Activated CD4-positive, alpha-beta T cell treated with anti-CD3 and anti-CD28 coated beads for 36 hours (primary cell): ENCODE measurements at places on chromosomes 1 and 21. TPM values are rescaled to one million over a fixed set of nuclear protein-coding genes. Genes with fewer than 3 reads are reported as not detected.

- peak; percentile 88 for DNase-seq
- no peaks in the 10 kb centered on the region for H3K27me3 ChIP-seq
- peaks cover 35% of the 10 kb centered on the region for H3K4me1 ChIP-seq
- peak overlapping the region; percentile 97 for H3K27ac ChIP-seq
Observed at GRCh38 chr1:155134880-155135414, 705 bp upstream of the SLC50A1 start.

DNA sequence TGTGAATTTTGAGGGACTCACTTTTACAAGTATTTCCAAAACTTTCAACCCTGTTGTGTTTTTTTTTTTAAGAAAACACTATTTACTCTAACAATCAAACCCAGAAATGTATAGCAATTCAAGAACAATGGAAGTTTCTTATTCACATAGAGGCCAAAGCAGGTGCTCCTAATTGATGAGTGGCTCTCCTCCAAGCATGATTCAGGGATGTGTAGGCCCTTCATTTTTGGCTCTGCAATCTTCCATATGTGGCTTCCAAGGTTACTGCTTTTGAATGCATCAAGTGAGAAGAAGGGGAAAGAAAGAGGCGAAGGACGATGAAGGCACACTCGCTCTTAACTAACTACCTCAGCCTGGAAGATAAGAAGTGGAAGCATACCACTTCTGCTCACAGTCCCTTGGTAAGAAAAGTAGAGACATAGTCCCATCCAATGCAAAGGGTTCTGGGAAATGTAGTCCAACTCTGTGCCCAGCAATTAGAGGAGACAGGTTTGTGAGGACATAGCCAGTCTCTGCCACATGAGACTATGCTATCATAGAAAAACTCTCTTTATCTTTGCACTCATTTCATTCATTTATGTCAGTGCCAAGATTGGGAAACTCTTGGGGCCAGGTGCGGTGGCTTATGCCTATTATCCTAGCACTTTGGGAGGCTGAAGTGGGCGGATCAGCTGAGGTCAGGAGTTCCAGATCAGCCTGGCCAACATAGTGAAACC is 46.0 kb downstream of the OPTC start:
- no peak for DNase-seq
- H3K4me1 ChIP-seq, result no peaks in the 10 kb centered on the region
- no peaks in the 10 kb centered on the region for H3K36me3 ChIP-seq
- no peaks in the 10 kb centered on the region for H3K27me3 ChIP-seq
- no peak overlapping the region for H3K27ac ChIP-seq

GRCh38 chr1:48671578-48671977 is 105.1 kb downstream of the BEND5 start:
- no peaks in the 10 kb centered on the region for H3K4me1 ChIP-seq
- DNase-seq, result no peak
- no peak overlapping the region for H3K4me3 ChIP-seq

TSACC gene
- 0.83 TPM for total RNA-seq

GIPC2 gene
- 0.09 TPM for total RNA-seq
